Lung (tissue), 17 donors: ENCODE measurements at places on chromosomes 6 and 20. TPM values are rescaled to one million over a fixed set of nuclear protein-coding genes. Genes with fewer than 3 reads are reported as not detected.

The TSBP1 gene
- not detected for polyA plus RNA-seq

The UNC5CL gene
- 4.0 TPM for polyA plus RNA-seq

The MAP7 gene
- 9.6 TPM for polyA plus RNA-seq

The CHRNA4 gene
- polyA plus RNA-seq = 0.01 TPM

The HNF4A gene
- 0.14 TPM for polyA plus RNA-seq

The CAGE1 gene
- not detected for polyA plus RNA-seq

The C6orf132 gene
- polyA plus RNA-seq = 26.1 TPM

The CNKSR3 gene
- 13.0 TPM for polyA plus RNA-seq

The RBPJL gene
- not detected for polyA plus RNA-seq

The FUT9 gene
- not detected for polyA plus RNA-seq

The SLC22A3 gene
- 9.5 TPM for polyA plus RNA-seq

The PDE7B gene
- 0.26 TPM for polyA plus RNA-seq

The ISM1 gene
- polyA plus RNA-seq = 1.6 TPM

The HLA-DQA2 gene
- polyA plus RNA-seq = 0.22 TPM

The SLPI gene
- polyA plus RNA-seq = 8,409 TPM

The RAET1G gene
- polyA plus RNA-seq = 1.8 TPM

The CALHM4 gene
- polyA plus RNA-seq = not detected

The GDAP1L1 gene
- 0.02 TPM for polyA plus RNA-seq

The LY86 gene
- polyA plus RNA-seq = 9.8 TPM

The CD40 gene
- polyA plus RNA-seq = 28.7 TPM

The WFDC5 gene
- 0.57 TPM for polyA plus RNA-seq

The ELOVL2 gene
- polyA plus RNA-seq = 0.16 TPM

The PACRG gene
- polyA plus RNA-seq = 3.8 TPM

The TNFRSF6B gene
- 45.5 TPM for polyA plus RNA-seq

The BEND6 gene
- polyA plus RNA-seq = 0.23 TPM

The TRIM15 gene
- 0.01 TPM for polyA plus RNA-seq
